NCI-H1092 treated with DMSO at 0.1 percent for 48 hours (cell line): ENCODE measurements at places on chromosomes 12 and 14.

DNA sequence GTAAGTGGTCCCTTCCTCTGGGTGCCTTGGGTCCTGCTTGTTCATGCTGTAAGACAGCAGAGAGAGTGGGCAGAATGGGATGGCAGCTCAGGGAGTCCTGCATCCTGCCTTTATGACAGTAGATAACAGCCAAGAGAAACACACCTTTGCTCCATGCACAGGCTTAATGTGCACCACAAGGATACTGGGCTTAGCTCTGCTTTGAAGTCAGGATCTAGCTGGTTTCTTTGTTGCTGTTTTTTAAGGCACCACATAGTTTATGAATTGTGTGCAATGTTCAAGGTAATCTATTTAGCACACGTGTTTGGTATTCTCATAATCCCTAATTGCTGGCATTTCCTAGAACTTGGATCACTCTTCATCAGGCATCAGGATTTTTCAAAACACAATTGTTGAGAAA is 239.5 kb upstream of the DCN start:
- no peak for DNase-seq

- DNase-seq = no peak
Observed at GRCh38 chr12:118065380-118065779, 4.4 kb upstream of the WSB2 start.

DNA sequence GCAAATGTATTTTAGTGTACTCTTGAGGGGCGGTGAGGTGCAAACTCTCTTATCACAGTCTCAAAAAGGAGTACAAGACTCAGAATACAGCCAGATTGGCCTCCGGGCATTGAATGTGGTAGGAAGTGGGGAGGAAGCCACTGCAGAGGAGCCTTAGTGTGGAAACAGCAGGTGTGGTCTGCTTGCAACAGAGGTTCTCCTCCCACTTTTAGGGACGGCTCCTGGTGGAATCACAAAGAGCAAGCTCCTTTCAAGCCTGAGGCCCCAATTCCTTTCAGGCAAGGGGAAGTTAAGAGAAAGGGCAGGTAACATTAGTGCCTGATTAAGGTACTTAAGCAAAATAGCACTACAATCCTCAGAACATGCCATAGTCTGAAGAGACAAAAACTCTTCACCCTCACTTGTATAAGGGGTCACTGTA is 23.7 kb upstream of the SLC2A3 start:
- no peak for DNase-seq

DNA sequence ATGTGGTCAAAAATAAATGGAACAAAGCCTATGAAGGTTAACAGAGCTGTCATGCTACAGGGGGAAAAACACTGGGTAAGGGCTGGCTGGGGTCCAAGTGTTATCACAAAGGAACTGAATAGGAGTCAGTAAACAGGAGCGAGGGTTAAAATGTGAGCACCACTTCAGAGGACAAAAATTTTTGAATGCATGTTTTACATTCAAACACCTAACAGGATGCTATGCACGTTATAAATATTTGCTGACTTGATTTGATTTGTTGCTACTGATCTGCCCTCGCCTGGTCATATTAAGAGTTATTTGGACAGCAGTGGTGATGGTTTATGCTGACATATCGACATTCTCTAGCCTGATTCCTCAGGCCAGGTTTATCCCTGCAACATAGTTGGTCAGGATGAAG is 7.4 kb upstream of the KTN1 start:
- DNase-seq = peak; percentile 87

DNA sequence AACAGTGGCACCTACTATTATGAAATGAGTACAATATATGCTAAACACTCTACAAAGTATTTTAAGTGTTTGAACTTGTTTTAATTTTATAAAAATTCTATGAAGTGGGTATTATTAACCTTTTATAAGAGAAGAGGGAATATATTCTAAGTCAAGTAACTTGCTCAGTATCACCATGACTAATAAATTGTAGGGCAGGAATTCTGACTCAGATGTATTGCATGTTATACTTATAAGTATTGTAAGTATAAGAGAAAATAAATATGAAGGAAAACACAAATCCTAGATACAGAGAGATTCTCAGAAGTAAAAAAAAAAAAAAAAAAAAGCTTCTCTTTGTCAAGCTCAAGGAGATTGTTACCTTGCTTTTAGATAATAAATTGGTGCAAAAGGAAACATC is 893.2 kb downstream of the SLC16A7 start:
- no peak for DNase-seq

DNA sequence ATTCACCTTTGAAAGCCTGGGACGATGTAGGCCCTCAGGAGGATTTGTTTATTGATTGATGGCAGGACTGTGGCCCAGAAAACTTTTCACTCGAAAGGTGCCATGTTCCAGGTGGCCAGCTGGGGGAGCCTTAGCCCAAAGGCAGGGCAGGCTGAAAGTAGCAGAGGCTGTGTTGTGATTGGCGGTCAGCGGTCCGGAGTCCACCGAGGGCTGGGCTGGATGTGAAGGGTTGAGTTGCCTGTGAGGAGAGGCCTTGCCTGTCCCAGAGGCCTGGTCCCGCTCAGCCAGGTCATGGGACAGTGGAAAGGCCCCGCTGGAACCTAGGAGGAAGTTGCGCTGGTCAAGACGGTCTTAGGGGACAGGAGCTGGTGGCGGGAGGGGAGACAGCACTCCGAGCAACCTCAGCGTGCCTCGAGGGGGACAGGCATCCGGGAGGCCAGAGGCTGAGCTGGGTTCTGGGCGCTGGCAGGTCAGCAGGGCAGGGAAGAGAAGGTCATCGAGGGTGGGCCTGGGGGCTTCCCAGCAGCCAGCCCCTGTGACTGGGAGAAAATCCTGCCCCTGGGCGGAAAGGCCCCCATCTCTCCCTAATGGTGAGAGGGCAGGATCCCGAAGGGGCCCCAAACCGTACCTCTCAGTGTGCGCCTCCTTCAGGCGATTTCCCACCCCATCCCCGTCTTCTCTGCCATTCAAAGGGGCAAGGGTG is 26.3 kb downstream of the CMA1 start:
- DNase-seq = peak; percentile 25

- no peak for DNase-seq
Observed at GRCh38 chr14:51859131-51859530, 1.3 kb upstream of the GNG2 start.

GRCh38 chr12:6965026-6965661 is 5.3 kb downstream of the PHB2 start:
- DNase-seq = peak; percentile 20

DNA sequence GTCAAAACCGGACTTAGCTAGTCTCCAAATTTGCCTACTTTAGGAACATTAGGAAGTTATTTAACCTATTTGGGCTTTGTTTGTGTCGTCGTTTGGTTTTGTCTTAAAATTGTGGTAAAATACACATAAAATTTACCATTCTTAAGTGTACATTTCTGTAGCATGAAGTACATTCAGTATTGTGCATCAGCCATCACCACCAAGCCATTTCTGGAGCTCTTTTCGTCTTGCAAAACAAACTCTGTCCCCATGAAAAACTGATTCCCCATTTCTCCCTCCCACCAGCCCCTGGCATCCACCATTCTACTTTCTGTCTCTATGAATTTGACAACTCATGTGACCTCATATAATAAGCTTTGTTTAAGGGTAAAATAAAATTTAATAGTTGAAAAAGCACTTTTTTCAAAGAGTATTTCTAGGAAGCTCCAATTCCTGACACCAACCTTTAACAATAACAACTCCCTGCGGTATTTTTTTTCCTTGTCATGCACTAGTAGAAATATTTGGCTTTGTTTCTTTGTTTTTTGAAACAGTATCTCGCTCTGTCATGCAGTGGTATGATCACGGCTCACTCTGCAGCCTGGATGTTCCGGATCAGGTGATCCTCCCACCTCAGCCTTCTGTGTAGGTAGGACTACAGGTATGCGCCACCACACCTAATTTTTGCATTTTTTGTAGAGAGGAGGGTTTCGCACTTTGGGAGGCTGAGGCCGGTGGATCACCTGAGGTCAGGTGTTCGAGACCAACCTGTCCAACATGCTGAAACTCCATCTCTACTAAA is 3.6 kb upstream of the UBC start:
- DNase-seq = no peak

- DNase-seq = no peak
Observed at GRCh38 chr12:14810167-14810952, 3.6 kb downstream of the SMCO3 start.

GRCh38 chr12:13179211-13180074 is 17.1 kb upstream of the EMP1 start:
- peak; percentile 6 for DNase-seq

GRCh38 chr12:93009533-93009932 is 80.4 kb upstream of the EEA1 start:
- DNase-seq = no peak

DNA sequence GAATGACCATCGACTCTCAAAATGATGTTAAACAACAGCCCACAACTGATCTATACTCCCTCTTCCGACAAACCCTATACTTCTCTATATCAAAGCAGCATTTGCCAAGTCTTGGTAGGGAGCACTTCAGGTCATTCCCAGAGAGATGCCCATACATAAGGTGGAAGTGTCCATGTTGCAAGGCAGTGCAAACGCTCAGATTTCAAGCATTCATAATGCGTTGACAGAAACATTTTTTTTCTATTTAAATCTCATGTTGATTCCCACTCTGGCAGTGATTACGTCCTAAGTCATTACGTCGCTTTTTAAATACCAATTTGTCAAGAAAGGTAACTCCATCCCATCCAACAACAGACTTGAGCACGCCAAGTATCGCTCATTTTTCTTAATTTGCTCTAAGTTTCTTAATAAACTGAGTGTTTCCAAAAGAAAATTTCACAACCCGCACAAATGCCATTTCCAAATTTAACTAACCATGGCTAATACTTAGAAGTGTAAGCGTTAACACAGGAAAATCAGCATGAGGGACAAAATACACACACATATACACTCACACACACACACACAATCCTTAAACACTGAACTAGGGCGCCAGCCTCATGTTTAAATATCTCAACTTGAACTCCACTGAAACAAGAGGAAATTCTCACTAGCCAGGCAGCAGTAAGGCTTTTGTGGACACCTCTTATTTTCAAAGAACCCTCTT is 1.1 kb downstream of the GXYLT1 start:
- DNase-seq = peak; percentile 38

DNA sequence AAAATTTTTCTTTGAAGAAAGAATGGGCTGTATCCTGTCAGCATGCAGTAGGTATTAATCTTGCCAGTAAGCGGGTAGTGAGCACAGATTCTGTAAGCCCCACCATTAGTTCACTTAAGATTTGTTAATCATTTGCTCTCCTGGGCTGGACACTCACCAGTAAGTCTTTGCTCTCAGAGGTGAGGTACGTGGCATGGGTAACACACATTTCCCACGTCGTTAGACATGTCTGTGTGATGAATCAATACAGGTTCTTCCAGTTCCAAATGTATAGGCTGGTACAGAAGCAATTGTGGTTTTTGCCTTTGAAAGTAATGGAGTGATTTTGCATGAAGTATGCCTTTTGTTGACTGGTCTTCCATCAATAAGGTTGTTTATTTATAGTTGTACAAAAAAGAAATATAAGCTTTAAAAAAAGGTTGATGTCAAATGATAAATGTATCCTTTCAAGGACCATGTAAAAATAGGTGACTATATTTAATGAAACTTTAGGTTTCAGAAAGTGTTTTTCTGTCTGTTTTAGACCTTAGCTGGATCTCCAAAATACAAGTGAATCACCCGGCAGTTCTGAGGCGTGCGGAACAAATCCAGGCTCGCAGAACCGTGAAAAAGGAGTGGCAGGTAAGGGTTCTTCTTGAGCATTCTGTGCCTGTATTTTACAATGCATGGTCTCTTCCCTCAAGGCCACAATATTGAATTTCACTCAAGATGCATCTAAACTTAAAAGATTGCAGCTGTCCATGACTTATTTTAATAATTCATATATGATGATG is 45.5 kb downstream of the DERA start:
- no peak for DNase-seq

- no peak for DNase-seq
Observed at GRCh38 chr14:30349520-30349919, 209.4 kb upstream of the G2E3 start.

GRCh38 chr14:44341116-44341515 is 166.0 kb downstream of the FSCB start:
- DNase-seq = no peak

DNA sequence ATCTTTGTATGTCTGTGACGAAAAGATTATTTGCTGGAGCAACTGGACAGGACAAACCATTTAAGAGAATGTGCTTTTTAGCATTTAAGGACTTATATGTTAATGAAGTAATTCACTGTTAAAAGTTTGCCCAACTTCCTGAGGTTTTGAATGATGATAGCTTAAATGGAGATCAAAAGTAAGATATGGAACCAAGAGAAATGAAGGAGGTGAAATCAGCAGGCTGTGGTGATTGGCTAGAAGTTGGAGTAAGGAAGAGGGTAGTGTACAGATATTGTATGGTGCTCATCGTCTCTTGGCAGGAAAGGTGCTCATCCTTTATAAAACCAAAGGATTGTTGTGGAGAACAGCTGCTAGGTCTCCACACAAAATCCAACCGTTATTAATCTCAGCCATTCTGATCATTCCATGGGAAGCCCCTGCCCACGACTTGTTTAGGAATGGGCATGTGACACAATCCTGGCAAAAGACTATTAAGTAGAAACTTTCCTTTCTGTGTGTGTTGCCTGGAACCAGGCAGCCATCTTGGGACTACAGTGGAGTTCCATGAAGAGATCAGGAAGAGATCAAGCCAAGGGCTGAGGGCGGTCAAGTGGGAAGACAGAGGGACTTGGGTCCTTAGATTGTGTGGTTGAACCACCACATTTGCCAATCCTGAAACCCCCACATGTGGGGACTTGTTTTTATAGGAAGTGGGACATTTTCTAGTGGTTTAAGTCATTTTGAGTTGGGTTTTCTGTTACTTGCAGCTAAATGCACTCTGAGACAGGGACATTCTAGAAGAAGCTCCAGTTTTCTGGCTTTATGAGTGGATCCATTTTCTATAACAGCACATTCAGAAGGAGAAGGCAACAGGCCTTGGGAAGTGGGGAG is 56.8 kb upstream of the CHST11 start:
- no peak for DNase-seq

GRCh38 chr12:53985994-53986685 is 1.2 kb downstream of the HOXC10 start:
- no peak for DNase-seq

GRCh38 chr14:25090256-25090655 is 40.3 kb upstream of the STXBP6 start:
- DNase-seq = no peak

DNA sequence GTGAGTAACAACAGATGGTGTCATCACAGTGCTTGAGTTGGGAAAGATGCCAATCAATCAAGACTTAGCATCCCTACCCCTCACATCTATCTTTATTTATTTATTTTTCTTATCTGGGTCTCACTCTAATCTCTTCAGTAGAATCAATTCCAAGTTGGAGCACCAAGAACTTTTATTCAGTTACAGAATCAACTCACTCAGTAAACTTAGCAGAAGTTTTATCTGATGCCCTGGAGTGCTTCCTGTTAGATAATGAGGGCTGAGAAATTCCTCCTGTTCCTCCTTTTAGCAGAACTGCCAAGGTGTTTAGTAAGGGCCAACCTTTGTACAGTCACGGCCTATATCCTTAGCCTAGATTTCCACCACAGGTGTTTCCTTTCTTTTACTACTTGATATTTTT is 11.3 kb upstream of the SLC5A8 start:
- no peak for DNase-seq

DNA sequence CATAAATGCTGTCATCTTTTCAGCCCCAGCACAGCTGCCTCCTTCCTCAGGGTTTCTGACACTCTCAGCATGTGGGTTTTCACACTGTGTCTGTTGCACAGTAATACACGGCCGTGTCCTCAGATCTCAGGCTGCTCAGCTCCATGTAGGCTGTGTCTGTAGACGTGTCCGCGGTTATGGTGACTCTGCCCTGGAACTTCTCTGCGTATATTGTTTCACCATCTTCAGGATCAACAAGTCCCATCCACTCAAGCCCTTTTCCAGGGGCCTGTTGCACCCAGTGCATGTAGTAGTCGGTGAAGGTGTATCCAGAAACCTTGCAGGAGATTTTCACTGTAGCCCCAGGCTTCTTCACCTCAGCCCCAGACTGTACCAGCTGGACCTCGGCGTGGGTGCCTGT is 1210.6 kb downstream of the TMEM121 start:
- no peak for DNase-seq
